ENCODE measurements at places on chromosomes 6 and 20. TPM values are rescaled to one million over a fixed set of nuclear protein-coding genes. Genes with fewer than 3 reads are reported as not detected.

DNA sequence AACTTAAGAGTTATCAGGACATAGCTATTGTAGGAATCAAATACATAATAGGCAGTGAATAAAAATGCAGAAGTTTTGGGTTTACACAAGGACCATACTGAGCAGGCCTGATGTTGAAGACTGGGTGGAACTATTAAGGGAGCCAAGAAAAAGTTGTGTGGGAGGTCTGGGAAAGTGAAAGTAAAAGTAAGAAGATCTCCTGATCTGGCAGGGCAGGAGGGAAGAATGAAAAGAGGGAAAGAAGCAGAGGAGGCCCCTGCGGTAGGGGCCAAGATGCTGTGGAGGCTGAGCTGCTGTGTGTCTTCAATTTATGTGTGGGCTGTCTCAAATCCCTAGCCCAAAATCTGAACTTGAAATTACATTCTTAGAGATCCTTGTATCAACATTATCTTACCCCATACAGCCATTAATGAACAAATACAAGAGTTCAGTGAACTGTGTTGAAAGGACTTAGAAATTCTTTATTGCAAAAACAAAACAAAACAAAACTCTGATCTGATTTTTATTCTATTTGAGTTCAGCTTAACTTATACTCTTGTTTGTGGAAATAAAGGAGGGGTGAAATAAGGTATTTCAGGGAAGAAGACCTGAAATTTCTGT lies 1183.8 kb downstream of the HACE1 start:
- no peak for DNase-seq

DNA sequence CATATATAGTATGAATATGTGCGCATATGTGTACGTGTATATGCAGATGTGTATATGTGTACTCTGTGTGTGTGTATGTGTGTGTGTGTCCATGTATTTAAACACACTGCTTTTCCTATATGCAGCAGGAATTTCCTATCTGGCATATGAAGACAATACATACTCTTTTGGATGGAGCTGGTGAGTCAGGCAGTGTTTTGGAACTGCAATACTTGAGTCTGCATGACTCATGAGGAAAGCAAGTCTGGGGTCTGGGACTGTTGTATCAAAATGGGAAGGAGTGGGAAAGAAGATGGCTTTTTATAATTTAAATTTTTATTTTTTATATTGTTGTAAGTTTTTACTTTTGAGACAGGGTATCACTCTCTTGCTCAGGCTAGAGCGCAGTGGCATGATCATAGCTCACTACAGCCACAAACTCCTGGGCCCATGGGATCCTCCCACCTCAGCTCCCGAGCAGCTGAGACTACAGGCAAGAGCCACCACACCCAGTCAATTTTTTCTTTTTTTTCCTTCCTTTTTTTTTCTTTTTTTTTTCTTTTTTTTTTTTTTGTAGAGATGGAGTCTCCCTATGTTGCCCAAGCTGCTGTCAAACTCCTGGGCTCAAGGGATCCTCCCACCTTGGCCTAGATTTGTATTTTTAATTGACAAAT lies 72.2 kb downstream of the ATXN1 start:
- no peak for DNase-seq

- DNase-seq: no peak
These were observed 448.9 kb downstream of the COL12A1 start for GRCh38 chr6:74756923-74757322.

GRCh38 chr20:57759724-57760123 lies 49.9 kb upstream of the PMEPA1 start:
- DNase-seq: no peak

DNA sequence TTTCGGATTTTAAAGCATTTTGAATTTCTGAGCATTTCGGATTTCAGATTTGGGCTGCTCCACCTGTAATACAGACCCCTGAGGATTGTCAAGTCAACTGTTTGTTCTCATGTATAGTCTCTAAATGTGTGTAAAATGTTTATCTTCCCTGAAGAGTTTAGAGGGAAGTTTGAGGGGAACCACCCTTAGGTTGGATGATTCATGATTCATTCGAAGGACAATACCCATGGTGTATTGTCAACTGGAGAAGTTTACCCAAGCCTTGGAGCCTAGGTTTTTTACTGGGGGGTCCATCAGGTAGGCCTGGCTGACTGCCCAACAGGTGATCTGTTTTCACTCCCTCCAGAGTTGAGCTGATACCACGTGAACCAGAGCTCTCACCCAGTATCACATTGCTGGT lies 18.9 kb downstream of the GSTA4 start:
- no peak for DNase-seq

DNA sequence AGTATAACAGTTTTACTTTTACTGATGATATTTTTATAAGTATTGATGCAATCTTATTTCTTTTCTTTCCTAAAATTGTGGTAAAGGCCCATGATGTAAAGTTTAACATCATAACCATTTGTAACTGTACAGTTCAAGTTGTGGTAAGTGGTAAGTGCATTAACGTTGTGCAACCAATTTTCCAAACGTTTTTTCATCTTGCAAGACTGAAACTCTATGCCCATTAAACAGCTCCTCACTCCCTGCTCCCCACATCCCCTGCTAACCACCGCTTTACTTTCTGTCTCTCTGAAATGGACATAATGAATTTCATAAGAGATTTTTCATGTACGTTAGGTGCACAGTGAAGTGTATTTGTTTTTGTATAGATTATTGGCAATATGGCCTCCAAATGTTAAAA lies 106.0 kb downstream of the PACRG start:
- DNase-seq: no peak

GRCh38 chr6:71072508-71072907 lies 115.6 kb upstream of the B3GAT2 start:
- no peak for DNase-seq

The TPD52L2 gene
- total RNA-seq: 113 TPM

The SLC17A2 gene
- not detected for total RNA-seq

Data from tibial nerve (tissue), 4 donors.